ENCODE measurements at places on chromosomes 3 and 15.

GRCh38 chr3:25916321-25916720 lies 126.4 kb downstream of the OXSM start:
- no peak for DNase-seq

DNA sequence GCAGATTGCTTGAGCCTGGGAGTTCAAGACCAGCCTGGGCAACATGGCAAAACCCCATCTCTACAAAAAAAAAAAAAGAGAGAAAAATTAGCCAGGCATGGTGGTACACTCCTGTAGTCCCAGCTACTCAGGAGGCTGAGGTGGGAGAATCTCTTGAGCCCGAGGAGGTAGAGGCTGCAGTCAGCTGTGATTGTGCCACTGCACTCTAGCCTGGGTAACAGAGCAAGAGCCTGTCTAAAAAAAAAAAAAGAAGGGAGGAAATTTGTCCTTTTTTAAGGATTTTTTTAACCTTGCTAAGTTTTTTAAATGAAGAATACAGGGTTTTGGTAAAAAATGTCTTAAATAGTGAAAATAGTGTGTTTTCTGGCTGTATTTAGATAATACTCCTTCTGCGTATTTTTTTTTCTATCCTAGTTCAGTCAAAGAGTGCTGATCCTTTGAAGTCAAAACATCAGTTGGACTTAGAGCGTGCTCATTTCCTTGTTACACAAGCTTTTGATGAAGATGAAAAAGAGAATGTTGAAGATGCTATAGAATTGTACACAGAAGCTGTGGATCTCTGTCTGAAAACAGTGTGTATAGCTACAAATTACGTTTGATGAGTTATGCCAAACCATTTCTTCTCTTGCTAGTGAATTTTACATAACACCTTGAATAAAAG lies 11.1 kb downstream of the CAPN7 start:
- DNase-seq: no peak

GRCh38 chr15:60612400-60613048 lies 133.6 kb upstream of the ICE2 start:
- no peak for DNase-seq

GRCh38 chr3:195017151-195017550 lies 253.8 kb downstream of the XXYLT1 start:
- DNase-seq: no peak

- DNase-seq: no peak
Measured at GRCh38 chr15:98935736-98936135, 71.9 kb downstream of the PGPEP1L start.

DNA sequence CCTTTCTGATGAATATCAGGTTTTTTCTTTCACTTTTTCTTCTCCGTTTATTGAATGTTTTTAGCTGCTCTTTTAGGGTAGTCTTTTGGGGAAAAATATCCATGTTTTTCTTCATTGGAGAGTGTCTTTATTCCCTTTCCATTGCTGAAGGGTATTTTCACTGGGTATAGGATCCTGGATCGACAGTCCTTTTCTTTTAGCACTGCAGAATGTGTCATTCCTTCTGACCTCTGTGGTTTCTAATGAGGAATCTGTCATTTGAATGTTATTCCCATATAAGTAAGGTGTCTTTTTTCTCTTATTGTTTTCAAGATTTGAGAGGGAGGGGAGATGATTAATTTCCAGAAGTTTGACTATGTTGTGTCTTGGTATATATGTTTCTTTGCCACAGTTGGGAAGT lies 96.8 kb downstream of the BBX start:
- DNase-seq: no peak

- DNase-seq: no peak
Measured at GRCh38 chr3:113628316-113628715, 68.1 kb downstream of the USF3 start.

DNA sequence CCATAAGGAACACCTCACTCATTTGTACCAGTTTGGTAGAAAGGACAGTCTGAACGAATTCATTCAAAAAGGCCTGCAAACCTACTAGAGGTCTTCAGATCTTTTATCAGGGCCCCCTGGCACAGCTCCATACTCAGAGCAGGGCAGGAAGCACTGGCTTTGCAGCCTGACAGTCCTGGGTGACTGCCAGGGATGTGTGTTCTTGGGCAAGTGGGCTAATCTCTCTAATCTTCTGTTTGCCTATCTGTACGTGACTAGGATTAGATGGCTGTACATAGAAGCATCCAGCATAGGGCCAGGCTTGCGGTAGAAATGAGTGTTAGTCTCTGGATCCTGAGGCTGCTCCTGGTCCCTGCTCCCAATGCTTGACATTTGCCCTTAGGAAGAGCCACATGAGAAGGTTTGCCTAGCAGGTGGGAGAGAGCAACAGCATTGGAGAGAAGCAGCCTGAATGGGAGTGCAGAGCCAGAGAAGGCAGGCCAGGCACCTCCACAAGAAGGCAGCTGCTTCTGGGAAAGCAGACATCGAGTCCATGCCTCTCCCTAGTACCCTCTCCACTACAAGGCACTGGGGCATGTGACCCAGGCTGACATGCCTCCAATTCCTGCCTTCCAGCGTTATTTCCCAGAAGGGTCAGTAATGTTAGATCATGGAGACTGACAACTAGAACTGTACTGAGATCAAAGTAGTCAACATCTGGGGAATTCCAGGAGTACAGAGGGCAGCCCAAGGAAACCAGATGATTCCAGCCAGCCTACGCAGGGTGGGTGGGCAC lies 1.0 kb upstream of the CXCR6 start:
- DNase-seq: no peak

- DNase-seq: no peak
Measured at GRCh38 chr15:42608110-42608531, 32.7 kb downstream of the STARD9 start.

DNA sequence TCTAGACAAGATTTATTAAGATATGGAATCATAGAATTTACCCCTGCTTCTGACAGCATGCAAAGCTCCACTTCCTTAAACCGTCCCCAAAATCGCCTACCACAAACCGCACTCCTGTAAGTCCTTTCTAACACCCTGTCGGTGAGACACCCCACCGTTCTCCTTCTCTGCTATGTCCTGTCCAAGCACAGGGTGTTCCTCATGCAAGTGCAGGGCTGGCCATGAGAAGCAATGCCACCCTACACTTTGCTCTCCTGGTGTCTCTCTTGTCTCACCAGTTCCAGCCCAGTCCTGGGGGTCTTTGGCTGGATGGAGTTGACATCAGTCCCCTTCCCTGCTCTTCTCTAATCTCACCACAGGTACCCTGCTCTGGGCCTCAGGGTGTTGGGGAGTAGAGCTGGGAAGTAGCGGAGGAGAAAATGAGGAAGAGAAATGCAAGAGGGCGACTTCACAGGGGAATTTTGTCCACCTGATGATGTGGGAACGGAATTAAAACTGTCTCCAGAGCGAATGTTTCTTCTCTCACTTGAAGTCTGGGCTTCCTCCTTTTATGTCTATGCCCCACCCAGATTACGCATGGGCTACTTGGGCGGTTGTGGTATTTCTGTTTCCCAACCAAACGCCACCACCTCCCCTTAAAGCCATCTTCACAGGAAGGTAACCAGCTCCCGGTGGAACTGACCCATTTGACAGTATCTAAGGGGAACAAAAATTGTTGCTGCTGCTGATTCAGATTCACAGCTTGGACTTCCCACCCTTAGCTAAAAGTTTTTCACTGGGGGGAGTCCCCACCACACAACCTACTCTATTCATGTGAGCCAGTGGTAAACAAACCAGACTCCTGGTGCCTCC lies 49.9 kb downstream of the CASR start:
- DNase-seq: no peak

GRCh38 chr15:27059610-27060202 lies 88.7 kb downstream of the GABRG3 start:
- no peak for DNase-seq

DNA sequence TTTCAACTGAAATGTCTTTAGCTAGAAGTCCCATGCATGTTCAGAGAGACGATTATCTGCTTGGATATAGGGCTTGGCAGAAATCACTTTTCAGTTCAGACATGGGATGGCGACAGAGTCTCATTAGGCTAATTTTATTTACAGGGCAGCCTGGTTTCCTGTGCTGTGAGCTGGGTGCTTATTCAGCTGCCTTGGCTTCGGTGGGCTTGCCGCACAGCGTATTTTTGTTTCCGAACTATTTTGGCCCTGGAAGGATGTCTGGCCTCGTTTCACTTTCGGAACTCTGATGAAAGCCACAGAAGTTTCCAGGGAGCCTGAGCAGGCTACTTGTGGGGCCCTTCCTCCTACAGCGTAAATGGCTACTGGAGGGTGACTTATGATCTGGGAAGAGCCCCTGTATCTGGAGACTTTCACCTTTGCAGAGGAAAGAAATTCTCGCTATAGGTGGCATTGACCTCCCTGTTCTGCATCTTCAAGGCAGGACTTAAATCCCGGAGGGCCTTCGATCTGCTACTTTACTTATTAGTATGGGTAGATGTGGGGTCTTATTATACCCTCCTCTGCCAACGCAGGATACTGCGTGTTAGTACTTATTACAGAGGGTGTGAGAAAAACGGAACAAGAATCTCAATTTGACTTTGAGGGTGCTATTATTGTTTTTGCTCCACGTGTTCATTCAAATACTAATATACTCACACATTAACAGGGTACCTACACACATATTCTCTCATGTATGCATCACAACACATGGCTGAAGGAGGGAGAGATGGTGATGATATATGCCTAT lies 364.0 kb upstream of the RBMS3 start:
- no peak for DNase-seq

GRCh38 chr3:187783098-187783497 lies 37.8 kb upstream of the BCL6 start:
- no peak for DNase-seq

DNA sequence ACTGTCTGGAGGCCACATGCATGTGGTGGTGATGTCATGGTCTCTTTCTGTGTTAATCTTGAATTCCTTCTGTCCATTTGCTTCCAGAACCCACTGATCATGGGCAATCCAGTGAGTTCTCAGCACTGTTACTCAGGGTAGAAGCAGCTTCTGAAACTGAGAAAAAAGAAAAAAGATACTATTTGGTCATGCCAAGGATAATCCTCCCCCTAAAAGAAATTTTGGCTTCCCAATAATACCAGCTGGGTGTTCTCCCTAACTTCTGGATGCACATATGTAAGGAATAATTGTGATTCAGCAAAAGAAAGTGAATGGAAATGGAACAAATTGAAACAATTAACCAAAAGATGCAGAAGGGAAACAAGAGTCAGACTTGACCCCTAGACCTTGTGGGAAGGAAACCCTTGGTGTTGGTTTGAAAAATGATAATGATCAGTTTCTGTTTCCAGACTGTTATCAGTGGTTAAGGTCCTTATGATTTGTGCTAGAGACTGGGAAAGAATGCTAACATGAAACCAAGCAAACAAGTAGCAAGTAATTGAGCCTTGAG lies 92.3 kb downstream of the RBMS3 start:
- no peak for DNase-seq

DNA sequence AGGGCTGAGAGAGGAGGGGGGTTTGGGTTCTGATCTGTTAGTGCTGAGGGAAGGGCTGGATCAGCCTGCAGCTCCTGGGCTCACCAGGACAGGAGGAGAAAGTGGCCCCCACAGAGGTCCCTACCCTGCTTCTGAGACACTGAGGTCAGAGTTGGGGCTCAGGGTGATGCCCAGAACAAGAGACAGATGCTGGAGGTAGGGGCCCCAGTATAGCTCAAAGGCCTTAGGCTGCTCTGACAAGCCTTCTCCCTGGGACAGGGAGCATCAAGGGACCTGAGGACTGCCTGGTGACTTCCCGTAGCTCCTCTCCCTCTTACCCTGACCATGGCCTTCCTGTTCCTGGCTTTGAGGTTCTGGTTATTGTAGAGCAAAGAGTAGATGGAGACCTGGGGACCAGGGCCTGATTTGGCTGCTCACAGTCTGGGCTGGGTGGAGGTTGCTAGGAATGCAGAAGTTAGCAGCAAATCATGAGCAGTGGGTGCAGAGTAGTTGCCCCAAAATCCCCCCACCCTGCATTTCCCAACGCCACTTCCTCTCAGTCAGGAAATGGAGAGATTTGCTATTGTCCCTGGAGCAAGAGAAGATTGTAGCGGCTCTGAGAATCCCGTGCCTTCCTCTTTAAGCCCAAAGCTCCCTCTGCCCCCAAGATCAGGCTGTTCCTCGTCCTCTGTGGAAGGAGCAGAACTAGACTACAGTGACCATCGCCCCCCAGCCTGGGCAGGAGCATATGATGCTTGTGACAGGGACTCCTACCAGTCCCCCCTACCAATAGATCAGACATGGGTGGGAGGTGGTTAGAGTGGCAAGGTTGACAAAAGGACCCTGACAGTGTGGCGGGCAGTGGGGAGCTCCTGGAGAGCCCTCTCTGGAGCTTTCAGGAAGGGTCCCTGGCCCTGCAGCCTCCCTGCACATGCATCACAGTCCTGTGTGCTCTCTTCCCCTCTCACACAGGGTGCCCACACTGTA lies 47.4 kb upstream of the SEC22A start:
- DNase-seq: no peak

DNA sequence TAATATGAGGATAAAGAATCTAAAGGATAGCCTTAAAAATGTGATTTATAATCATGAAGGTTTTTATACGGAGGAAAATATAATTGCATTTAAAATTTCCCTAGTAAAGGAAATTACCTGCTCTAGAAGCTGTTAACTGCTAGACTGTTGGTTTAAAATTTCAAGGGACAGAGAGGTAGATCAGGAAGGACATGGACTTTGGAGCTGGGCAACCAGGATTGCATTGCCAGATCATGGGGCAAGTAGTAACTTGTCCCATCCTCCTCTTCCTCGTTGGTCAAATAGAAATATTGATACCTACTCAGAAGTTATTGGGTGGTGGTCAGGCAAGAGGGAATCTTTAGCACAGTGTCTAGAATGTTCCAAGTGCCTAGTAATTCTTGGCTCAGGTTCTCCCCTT lies 525.1 kb downstream of the MFSD1 start:
- DNase-seq: no peak

DNA sequence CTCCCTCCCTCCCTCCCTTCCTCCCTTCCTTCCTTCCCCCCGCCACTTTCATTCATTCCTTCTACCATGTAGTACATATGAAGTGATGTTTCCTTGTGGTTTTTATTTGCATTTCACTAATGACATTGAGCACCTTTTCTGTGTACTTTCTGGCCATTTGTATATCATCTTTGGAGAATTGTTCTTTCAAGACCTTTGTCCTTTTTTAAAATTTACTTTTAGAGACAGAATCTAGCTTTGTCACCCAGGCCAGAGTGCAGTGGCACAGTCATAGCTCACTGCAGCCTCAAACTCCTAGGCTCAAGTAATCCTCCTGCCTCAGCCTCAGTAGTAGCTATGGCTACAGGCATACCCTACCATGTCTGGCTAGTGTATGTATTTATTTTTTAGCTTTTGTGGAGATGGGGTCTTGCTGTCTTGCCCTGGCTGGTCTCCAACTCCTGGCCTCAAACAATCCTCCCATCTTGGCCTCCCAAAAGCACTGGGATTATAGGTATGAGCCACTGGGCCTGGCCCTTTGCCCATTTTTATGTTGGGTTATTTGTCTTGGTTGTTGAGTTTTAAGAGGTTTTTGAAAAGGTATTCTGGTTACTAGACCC lies 42.0 kb upstream of the CTDSPL2 start:
- no peak for DNase-seq

DNA sequence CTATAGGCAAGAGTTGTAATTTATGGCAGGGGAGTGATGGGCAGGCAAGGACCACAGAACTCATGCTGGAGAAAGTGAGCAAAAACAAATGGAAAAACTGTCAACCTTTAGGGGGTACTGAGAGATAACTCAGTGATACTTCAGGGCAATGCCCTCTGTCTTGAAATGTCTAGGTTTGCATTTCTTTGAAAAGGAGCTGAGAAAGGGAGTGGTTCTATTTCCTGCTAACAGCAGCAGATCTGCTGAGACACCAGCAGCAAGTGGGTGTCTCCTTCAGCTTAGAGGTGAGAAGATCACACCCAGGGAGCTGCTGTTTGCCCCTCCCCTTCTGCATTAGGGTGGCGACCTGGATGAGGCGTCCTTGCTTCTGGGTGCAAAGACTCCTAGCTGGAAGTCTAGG lies 42.3 kb upstream of the XIRP1 start:
- DNase-seq: no peak

All from activated CD4-positive, alpha-beta T cell treated with anti-CD3 and anti-CD28 coated beads, Interleukin-2, amount 50 U/mL, for 4 hours (primary cell).